ENCODE measurements at places on chromosomes 1 and 21.

GRCh38 chr1:233868461-233868860, 36.0 kb upstream of the SLC35F3 start:
- no peak for DNase-seq

DNA sequence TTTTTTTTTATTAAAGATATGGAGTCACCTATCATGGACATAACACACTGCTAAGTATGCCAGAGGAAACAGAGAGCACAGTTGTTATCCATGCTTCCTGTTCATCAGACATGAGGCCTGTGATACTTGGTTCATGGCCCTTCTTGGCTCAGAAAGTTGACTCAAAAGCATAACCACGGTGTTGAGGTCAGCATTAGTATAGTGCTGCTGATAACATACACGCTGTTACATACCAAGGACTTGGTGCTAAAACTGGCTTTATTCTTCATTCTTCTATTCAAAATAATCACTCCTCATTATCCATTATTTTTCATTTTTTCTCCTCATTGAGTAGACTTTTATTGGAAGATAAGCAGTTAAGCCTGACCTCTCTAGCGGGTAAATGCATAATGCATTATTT, 464.1 kb downstream of the ADGRL2 start:
- DNase-seq = no peak

GRCh38 chr21:45078877-45079281, 4.5 kb downstream of the ADARB1 start:
- DNase-seq = peak; percentile 35

GRCh38 chr21:33035147-33035546, 9.4 kb downstream of the OLIG2 start:
- no peak for DNase-seq

DNA sequence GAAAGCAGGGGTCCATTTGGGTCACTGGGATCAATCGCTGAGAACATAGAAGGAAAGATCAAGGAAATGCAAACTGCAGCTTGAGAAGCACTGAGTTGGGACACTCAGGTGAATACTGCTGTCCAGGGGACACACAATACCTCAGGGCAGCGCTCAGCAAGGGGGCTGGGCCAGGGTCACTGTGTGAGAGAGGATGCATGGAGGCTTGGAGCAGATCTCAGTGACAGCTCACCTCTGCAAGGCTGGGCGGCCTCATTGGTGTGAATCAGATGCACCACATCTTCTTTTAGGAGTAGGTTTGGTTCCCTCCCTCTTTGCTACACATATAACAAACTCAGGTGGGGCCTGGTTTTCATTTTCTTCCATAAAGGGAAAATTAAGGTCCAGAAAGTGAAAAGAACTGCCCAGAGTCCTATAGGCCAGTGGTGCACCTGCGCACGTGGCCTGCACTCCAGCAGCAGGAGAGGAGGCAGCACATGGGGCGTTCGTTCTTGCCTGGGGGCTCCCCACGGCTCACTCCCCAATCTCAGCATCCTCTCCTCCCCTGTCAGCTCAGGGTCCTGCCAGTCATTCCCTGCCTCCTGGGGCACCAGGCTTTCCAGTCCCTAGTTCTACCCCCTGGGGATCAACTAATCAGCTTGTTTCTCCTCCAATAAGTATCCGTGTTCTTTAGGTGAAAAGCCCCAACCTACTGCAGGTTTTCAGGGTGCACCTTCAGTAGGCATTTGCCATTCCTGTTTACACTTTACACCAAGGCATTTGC, 1.5 kb downstream of the A3GALT2 start:
- no peak for DNase-seq

DNA sequence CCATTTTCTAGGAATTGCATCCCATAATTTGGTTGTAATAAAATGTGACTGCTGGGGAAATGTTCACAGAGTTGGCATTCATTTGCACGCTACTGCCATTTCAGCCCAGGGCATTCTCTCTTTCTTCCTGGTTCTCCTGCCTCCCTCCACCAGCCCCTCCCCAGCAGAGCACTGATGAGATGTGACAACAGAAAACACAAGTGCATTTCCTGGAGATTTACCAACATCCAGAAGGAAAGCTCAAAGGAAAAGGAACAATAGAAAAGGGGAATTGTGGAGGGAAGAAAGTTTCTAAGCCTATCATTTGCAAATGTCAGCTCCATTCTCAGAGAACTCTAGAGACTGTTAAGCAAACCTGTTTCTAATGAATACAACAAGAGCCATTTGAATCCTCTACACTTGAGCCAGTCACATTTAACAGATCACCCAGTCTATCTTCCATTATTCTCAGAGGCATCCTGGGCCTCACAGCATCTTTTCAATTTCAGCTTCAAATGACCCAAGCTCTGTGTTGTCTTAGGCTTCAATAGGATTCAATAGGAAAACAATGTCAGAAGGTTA, 395.6 kb upstream of the PBX1 start:
- no peak for DNase-seq

DNA sequence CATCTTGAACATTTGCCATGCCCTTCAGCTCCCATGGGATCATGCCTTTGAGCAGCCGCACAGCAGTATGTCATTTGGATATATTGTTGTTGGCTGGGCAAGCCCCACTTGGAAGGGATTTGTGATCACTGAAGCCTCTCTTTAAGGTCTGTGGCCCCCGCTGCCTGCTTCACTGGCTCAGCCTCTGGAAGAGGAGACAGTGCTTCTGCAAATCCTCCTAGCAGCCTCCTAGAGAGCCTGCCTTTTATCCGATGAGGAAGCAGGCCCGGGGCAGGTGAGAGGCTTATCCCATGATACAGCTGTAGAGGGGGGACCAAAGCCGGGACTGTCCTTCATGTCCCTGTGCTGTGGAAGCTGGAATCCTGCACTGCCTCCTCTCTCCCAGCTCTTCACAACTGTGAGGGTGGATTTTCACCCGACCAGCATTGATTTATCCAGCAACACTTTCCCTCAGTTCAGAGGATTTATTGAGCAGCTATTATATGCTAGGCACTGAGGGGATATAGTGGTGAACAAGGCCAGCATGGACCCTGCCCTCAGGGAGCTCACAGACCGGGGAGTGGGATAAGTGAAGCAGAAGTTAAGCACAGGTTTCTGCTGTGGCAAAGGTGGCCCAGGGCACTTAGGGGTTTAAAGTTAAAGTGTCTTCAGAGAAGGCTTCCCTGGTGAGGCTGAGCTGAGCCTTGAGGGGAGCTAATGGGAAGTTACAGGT, 3.9 kb downstream of the TMEM61 start:
- DNase-seq = no peak
